ENCODE measurements at places on chromosomes 2 and 18. TPM values are rescaled to one million over a fixed set of nuclear protein-coding genes. Genes with fewer than 3 reads are reported as not detected.

The NPPC gene
- 1.6 TPM for total RNA-seq

The C2orf72 gene
- 0.15 TPM for total RNA-seq

The HK2 gene
- 94.5 TPM for total RNA-seq

The INHBB gene
- not detected for total RNA-seq

The HOXD13 gene
- total RNA-seq: not detected

The EPAS1 gene
- total RNA-seq: 22.9 TPM

The LPIN1 gene
- total RNA-seq: 46.0 TPM

The PID1 gene
- not detected for total RNA-seq

GRCh38 chr2:226754821-226755604 is 44.6 kb downstream of the IRS1 start:
- H3K27ac ChIP-seq: no peak overlapping the region
- H3K27me3 ChIP-seq: no peaks in the 10 kb centered on the region

- peaks cover 31% of the 10 kb centered on the region for H3K4me1 ChIP-seq
- H3K4me3 ChIP-seq: no peak overlapping the region
- H3K27ac ChIP-seq: no peak overlapping the region
- no peak for DNase-seq
- no peaks in the 10 kb centered on the region for H3K36me3 ChIP-seq
- H3K27me3 ChIP-seq: peaks cover 11% of the 10 kb centered on the region
Measured at GRCh38 chr2:28377984-28378678, 14.5 kb upstream of the FOSL2 start.

DNA sequence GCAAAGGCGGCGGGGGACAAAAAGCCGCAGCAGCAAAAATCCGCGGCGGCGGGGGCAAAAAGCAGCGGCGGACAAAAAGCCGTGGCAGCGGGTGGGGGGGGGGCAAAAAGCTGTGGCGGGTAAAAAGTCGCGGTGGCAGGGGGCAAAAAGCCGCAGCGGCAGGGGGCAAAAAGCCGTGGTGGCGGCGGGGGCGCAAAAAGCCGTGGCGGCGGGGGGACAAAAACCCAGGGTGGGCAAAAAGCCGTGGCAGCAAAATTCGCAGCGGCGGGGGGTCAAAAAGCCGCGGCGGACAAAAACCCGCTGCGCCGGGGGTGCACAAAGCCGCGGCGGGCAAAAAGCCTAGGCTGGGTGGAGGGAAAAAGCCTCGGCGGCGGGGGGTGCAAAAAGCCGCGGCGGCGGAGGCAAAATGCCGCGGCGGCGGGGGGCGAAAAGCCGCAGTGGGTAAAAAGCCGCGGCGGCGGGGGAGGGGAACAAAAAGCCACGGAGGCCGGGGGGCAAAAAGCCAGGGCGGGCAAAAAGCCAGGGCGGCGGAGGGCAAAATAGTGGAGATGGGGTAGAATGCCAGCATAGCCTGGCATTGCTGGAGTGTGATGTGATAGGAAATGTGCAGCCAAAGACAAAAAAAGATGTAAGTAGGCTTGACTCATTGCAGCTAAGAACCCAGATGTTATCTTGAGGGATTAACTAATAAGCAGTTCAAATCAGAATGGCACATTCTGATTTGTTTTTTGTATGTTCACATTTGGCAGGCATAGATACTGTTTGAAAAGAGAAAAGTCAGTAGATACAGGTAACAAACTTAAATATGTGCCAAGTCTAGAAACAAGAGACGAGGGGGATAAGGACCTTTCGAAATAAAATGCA is 1076.3 kb downstream of the RPIA start:
- peaks cover 3% of the 10 kb centered on the region for H3K36me3 ChIP-seq
- no peak overlapping the region for H3K4me3 ChIP-seq
- H3K27ac ChIP-seq: no peak overlapping the region
- no peak for DNase-seq

DNA sequence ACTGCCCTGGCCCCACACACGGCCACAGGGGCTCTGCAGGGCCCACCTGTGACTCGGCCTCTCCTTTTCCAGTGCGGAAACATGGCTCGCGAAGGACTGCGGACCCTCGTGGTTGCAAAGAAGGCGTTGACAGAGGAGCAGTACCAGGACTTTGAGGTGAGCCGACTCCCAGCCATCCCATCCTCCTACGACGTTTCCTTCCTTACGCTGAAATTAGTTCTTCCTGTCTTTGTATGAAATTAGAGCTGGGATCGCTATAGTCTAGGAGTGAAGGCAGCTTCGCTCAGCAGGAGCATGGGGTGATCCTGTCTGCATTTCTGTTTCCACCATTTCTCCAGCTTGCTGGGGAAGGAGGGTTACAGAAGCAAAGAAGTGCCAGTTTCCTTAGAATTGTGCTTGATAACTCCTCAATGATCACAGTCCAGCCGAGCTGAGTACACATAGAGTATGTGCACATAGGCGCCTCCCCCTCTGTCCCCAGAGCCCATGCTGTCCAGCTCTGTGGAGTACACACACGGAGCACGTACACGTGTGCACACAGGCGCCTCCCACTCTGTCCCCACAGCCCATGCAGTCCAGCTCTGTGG is 59.1 kb upstream of the NFATC1 start:
- no peak overlapping the region for H3K4me3 ChIP-seq
- no peaks in the 10 kb centered on the region for H3K4me1 ChIP-seq
- no peak for DNase-seq
- peaks cover 13% of the 10 kb centered on the region for H3K36me3 ChIP-seq
- H3K27ac ChIP-seq: no peak overlapping the region

DNA sequence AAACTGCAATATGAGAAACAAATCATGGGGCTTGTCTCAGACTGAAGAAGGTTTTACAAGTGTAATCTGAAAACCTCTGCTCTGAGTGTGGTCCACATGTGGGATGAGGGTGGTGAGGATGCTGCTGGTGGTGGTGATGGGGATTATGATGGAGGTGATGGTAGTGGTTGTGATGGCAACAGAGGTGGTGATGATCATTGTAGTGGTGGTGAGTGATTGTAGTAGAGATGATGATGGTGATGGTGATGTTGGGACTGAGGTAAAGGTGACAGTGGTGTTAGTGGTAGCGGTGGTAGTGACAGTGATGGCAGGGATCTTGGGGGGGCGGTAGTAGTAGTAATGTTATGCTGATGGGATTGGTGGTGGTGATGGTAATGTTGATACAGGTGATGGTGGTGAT is 217.8 kb downstream of the ANAPC1 start:
- H3K27me3 ChIP-seq: peaks cover 7% of the 10 kb centered on the region
- DNase-seq: no peak
- H3K4me3 ChIP-seq: no peak overlapping the region

GRCh38 chr2:226078666-226079065 is 679.2 kb downstream of the NYAP2 start:
- DNase-seq: no peak
- H3K4me3 ChIP-seq: no peak overlapping the region
- H3K36me3 ChIP-seq: no peaks in the 10 kb centered on the region
- H3K27ac ChIP-seq: no peak overlapping the region
- H3K27me3 ChIP-seq: no peaks in the 10 kb centered on the region

- H3K27me3 ChIP-seq: no peaks in the 10 kb centered on the region
- H3K36me3 ChIP-seq: no peaks in the 10 kb centered on the region
- DNase-seq: no peak
- H3K4me3 ChIP-seq: no peak overlapping the region
- H3K27ac ChIP-seq: no peak overlapping the region
Measured at GRCh38 chr18:29465526-29465925, 1288.6 kb upstream of the CDH2 start.

- peaks cover 49% of the 10 kb centered on the region for H3K4me1 ChIP-seq
- DNase-seq: no peak
- H3K4me3 ChIP-seq: no peak overlapping the region
- no peak overlapping the region for H3K27ac ChIP-seq
- peaks cover 10% of the 10 kb centered on the region for H3K36me3 ChIP-seq
Measured at GRCh38 chr2:8526403-8526696, 155.5 kb upstream of the ID2 start.

DNA sequence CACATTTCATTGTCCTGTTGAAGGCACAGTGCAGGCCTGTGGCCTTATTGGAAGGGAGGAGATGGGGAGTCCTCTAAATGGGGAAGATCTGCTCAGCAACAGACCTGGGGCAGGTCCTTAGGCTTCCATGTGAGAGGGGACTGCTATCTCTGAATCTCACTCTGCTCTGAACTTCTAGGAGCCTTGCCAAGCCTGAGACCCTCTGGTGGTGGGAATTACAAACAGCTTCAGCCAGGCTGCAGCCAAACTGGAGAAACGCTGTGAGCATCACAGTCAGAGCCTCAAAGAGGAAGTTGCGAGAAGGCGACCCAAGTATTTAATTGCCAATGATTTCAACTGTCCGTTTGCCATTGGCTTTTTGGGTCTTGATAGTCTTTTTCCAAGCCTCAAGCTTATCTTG is 66.8 kb upstream of the MC2R start:
- H3K27me3 ChIP-seq: peaks cover 4% of the 10 kb centered on the region
- no peak overlapping the region for H3K4me3 ChIP-seq
- H3K27ac ChIP-seq: no peak overlapping the region
- DNase-seq: no peak
- no peaks in the 10 kb centered on the region for H3K4me1 ChIP-seq

GRCh38 chr18:6781796-6782195 is 52.3 kb downstream of the ARHGAP28 start:
- DNase-seq: no peak
- no peak overlapping the region for H3K4me3 ChIP-seq
- H3K27ac ChIP-seq: no peak overlapping the region
- no peaks in the 10 kb centered on the region for H3K36me3 ChIP-seq
- no peaks in the 10 kb centered on the region for H3K27me3 ChIP-seq

- DNase-seq: no peak
- no peaks in the 10 kb centered on the region for H3K36me3 ChIP-seq
- peaks cover 4% of the 10 kb centered on the region for H3K27me3 ChIP-seq
- H3K27ac ChIP-seq: no peak overlapping the region
- no peaks in the 10 kb centered on the region for H3K4me1 ChIP-seq
Measured at GRCh38 chr2:198347349-198347748, 543.0 kb downstream of the PLCL1 start.

DNA sequence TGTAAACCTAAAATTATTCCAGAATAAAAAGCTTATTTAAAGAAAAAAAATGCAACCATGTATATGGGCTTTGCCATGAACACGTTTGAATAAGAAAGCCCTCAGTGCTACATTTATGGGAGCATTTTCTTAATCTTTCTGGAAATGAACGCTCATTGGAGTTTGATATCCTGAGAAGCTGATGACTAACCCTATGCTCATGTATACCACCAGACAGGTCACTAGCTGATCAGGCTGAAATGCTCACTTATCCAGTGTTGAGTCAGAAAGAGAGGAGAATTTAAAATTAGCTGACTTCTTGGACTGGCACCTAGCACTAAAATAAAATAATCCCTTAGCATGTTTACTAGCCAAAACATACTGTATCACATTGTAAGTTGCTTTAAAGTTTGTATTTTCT is 254.9 kb upstream of the SIX3 start:
- peaks cover 4% of the 10 kb centered on the region for H3K27me3 ChIP-seq
- H3K4me1 ChIP-seq: no peaks in the 10 kb centered on the region
- H3K27ac ChIP-seq: no peak overlapping the region
- no peak overlapping the region for H3K4me3 ChIP-seq
- no peaks in the 10 kb centered on the region for H3K36me3 ChIP-seq

DNA sequence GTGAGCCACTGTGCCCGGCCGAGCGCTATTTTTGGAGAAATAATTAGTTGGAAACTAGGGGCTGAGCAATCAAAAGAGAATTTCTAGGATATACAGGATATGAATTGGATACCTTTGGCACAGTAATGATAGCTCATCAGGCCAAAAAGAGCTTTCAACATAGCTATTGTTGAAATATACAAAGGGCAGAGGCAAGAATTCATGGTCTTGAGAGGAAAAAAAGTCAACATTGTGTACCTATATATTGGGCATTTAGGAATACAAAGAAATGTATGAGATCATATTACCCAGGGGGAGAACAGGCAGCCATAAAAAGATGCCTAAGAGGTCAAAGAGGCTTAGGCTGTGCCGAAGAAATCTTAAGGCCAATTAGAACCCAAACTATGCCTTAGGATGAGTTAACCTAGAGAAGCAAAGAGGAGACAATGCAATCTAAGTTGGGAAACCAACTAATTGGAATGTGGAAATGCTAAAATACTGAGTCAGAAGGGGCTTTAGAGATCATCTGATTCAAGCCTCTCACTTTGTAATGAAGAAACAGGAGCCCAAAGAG is 99.0 kb downstream of the RBBP8 start:
- no peak overlapping the region for H3K27ac ChIP-seq
- H3K36me3 ChIP-seq: peaks cover 14% of the 10 kb centered on the region
- DNase-seq: no peak
- H3K4me3 ChIP-seq: no peak overlapping the region
- H3K4me1 ChIP-seq: no peaks in the 10 kb centered on the region

GRCh38 chr18:22974707-22975106 is 41.6 kb downstream of the RBBP8 start:
- no peaks in the 10 kb centered on the region for H3K27me3 ChIP-seq
- DNase-seq: no peak
- peaks cover 25% of the 10 kb centered on the region for H3K4me1 ChIP-seq
- H3K36me3 ChIP-seq: peaks cover 22% of the 10 kb centered on the region
- no peak overlapping the region for H3K4me3 ChIP-seq

DNA sequence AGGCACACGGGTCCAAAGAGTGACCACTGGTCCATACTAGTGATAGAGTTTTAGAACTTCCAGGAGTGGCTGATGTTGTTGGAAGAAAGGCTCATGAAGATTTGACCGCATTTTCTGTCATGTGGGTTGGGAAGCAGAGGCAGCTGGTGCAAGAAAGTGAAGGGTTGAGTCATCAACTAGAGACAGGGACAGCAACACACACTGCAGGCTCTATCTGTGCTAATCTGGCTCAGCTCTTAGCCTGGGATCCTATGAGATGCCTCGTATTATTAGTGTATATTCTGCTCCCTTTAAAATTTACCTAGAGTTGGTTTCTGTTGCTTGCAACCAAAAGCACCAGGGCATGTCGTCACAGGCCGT is 2.5 kb upstream of the SH3RF3 start:
- no peaks in the 10 kb centered on the region for H3K36me3 ChIP-seq
- no peak for DNase-seq
- H3K4me1 ChIP-seq: peaks cover 22% of the 10 kb centered on the region
- no peak overlapping the region for H3K27ac ChIP-seq
- no peak overlapping the region for H3K4me3 ChIP-seq

GRCh38 chr2:118763797-118764196 is 83.7 kb downstream of the EN1 start:
- peaks cover 34% of the 10 kb centered on the region for H3K27me3 ChIP-seq
- no peak for DNase-seq

GRCh38 chr18:58552057-58552461 is 76.8 kb downstream of the ALPK2 start:
- no peak for DNase-seq
- no peak overlapping the region for H3K27ac ChIP-seq
- H3K27me3 ChIP-seq: no peaks in the 10 kb centered on the region
- H3K4me1 ChIP-seq: peaks cover 22% of the 10 kb centered on the region
- peaks cover 3% of the 10 kb centered on the region for H3K36me3 ChIP-seq
- H3K4me3 ChIP-seq: no peak overlapping the region

GRCh38 chr2:216763396-216763795 is 68.0 kb upstream of the IGFBP5 start:
- no peak overlapping the region for H3K27ac ChIP-seq
- no peaks in the 10 kb centered on the region for H3K36me3 ChIP-seq
- DNase-seq: no peak
- no peaks in the 10 kb centered on the region for H3K4me1 ChIP-seq
- no peak overlapping the region for H3K4me3 ChIP-seq

Data from activated T-helper 1 cell treated with anti-CD3 and anti-CD28 coated beads, Interleukin-12 subunit alpha, Interleukin-12 subunit beta, Interleukin-2, Interleukin-4 antibody, amounts not matched to agents 30 ng/mL and 10 ng/mL and 1 ng/mL, durations not matched to agents 14 hours and 24 hours and 36 hours (primary cell).